PC-9 (cell line): ENCODE measurements at places on chromosomes 11 and 22.

DNA sequence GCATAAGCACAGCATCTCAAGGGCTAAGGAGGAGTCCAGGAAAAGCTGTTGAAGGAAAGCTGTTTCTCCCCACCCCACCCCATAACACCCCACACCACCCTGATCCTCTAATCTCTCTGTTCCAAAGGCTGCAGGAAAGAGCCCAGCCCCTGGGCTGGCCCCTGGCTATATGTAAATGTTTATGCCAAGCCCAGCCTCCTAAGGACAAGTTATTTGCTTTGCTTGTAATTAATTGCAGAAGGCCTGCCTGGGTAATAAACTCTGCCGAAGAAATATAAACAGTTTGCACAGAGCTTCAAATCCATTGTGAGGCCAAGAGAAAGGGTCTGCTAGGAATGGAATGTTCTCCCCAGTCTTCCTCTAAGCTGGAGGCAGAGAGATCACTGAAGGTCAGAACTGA lies 21.2 kb downstream of the ARRB1 start:
- DNase-seq, result no peak

DNA sequence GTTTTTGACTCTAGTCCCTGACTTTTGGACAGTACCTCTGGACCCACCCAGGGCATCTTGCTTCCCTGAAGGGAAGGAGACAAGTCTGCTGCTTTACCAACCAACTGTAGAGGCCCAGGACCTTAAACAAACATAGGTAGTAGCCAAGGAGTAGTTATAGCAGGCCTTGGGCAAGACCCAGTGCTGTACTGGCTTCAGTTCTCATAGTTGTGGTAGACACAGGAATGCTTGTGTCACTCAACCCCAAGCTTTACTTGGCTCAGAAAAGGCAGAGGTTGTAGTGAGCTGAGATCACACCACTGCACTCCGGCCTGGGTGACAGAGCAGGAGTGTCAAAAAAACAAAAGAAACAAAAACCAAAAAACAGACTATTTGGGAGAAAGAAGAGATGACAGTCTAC lies 21.3 kb upstream of the OR52M1 start:
- no peak for DNase-seq

DNA sequence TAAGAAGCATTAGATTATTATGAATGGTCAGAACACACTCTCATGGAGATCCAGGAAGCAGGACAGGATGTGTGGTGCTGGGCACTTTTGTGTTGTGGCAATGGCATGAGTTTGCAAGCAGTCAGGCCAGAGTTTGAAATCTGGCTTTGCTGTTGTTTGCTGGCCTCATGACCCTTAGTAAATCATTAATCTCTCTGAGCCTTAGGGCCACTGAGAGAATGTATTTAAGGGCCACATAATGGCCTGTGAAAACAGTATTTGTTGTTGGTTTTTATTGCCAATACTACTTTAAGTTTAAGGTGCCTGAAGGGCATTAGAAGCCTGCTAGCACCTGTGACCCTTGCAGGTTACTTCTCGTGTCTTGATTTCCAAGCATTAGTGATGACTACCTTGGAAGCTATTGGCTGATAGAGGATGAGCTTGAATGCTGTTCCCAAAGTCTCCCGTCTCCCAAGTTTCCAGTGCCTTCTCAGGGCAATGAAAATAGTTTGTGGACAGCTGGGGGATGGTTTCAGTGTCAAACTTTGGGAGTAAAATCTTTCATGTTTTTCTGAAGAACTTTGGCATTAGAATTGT lies 24.6 kb downstream of the STIM1 start:
- DNase-seq, result no peak

DNA sequence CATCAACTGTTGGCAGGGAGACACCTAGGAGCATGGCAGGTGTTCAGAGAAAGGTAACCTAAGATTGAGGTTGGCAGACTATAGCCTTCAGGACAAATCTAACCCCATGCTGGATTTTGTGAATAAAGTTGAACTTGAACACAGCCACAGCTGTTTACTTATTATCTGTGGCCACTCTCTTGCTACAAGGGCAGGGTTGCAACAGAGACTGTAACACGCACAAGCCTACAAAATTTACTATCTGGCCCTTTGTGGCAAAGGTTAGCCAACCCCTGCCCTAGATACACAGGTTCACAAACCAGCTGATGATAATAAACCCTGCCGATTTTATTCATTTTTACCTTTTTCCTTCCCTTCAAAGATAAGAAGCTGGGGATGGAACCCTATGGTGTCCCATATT lies 2.5 kb downstream of the THYN1 start:
- DNase-seq, result no peak
